ENCODE measurements at places on chromosomes 1 and 21.

- DNase-seq = no peak
Measured at GRCh38 chr1:116298746-116299145, 74.3 kb upstream of the ATP1A1 start.

- DNase-seq = no peak
Measured at GRCh38 chr1:64950284-64950809, 16.0 kb downstream of the JAK1 start.

GRCh38 chr1:244735404-244735803 is 82.5 kb downstream of the DESI2 start:
- DNase-seq = no peak

- no peak for DNase-seq
Measured at GRCh38 chr1:6279613-6280383, 18.9 kb upstream of the GPR153 start.

GRCh38 chr1:204997591-204998355 is 45.2 kb upstream of the CNTN2 start:
- no peak for DNase-seq

Data from CD4-positive, alpha-beta T cell treated with Interleukin-15 for 4 hours (primary cell).